ENCODE measurements at places on chromosomes 11 and 22.

DNA sequence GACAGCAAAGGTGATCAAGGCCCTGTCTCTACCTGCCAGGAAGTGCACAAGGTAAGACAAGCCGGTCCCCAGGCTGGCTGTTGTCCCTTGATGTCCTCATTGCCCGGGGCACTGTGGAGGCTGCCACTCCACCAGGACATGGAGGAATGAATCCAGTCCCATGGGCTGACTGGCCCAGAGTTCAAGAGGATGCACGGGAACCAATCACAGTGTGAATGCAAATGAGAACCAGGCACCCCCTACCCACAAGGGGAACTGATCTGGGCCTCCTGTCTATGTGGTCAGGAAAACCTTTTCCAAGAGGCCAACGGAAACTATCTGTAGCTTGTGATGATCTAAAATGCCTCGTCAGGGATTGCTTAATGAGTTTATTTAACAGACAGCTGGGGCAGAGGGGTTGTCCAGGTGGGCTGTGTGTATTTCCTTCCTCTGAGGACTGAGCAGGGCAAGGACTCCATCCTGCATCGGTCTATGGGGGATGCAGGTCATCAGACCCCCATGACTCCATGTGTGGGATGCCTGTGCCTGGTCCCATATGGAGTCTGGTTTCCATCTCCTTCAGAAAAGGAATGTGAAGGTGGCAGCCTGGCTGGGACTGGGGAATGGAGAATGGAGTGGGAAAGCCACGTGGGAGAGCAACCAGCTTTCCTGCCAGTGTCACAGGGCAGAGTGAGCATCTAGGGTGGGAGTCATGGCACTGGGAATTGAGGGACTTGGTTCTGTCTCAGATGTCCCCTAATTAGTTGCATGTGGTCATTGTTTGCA is 60.5 kb downstream of the CD82 start:
- DNase-seq, result no peak

DNA sequence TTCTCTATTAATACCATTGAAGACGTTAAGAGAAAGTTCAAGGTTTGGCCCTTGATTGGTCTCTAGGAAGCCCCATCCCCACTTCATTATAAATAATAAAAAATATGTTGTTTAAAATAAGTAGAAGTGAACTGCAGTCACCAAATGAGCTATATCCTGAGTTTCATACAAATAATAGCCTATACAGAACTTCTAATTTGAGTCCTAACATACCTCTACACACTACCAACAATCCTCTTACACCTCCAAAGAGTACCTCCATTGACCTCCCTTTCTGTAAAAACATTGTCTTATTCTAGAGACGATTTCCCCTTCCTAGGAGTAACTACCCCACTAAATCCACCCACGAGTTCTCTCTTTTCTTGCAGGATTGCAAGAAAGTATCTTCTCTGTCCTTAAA is 7.2 kb upstream of the HBD start:
- no peak for DNase-seq

GRCh38 chr11:111308140-111308539 is 9.8 kb downstream of the POU2AF3 start:
- DNase-seq, result no peak

DNA sequence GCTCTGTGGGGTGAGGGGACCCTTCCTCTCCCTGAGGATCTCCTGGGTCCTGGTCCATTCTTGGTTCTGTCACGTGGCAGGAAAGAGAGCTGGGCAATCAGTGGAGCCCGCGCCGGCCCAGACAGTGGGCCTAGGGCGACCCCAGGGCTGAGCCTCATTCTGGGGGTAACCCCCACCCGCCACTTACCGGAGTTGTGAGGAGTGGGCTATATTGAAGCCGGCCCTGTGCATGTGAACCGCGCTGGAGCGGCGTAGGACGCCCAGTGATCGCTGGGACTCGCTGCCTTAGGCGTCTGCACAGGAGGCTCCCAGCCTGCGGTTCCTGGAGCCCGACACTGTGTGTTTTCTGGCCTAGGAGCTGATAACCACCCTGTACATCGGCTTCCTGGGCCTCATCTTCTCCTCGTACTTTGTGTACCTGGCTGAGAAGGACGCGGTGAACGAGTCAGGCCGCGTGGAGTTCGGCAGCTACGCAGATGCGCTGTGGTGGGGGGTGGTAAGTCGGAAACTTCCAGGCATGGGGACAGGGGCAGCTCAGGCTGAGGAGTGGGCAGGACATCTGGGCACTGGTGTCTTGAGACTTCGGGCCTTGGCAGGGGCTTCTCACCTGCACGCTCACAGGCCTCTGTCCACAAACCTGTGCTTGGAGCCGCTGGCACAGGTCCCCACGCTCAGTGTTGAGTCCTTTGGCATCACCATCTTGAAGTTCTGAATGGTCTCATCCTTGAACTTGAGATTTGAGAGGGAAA is 127.1 kb downstream of the KCNQ1OT1 start:
- DNase-seq, result no peak

GRCh38 chr11:130666781-130667251 is 218.4 kb downstream of the ADAMTS15 start:
- no peak for DNase-seq

DNA sequence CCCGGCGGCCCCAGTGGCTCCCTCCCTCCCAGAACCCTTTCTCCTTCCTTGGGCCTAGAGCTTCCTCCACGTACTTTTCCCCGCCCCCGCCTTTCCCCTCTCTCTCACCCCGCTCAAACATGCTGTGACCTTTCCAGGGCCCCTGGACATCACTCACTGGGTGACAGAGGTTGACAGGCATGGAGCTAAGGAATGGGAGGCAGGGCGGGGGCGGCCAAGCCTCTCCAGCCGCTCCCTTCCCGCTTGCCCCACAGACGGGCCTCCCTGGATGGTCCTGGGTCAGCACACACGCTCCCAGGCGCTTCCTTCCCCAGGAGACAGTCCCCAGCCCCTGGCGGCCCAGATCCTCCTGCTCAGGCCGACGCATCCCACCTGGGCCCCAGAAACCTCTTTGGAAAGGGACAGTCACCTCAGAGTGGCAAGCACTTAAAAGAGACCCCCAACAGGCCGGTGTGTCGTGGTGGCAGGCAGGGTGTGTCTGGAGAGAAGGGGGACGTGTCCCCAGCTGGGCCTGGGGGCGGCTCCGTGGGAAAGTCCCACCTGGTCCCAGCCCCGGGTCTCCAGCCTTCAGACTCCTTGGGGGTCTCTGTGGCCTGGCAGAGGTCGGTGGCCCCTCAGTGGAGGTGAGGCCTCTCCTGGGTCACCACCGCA is 8.8 kb downstream of the H19 start:
- no peak for DNase-seq

GRCh38 chr22:20652130-20652529 is 121.8 kb upstream of the SERPIND1 start:
- DNase-seq, result no peak

- DNase-seq, result no peak
These were observed 540.9 kb downstream of the RAB38 start for GRCh38 chr11:87634331-87634730.

GRCh38 chr11:92527467-92527866 is 302.8 kb downstream of the FAT3 start:
- no peak for DNase-seq

DNA sequence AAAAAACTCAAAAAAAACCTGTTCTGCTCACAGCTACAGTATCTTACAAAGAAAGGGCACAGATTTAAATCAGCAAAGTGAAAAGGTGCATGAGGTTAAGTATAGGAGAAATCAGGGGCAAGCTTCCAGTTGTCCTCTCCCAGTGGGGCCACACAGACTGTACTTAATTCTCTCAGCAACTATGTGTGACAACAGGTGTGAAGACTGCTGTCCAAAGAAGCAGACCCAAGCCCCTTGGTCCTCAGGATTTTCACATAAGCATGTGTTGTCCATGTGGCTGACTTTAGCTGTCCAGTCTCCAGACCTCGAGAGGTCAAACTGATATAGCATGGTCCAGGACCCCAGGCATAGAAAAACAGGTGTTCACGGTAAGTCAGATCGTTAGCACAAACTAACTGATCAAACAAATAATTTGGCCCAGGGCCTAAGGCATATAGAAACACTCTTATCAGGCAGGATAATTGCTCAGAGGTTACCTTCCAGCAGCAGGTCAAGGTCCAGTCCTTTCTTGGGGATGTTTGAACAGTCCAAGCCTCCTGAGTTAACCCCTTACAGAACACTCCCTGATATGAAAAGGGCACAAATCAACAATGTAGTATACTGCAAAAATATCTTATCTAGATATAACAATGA is 21.1 kb upstream of the CSTF3 start:
- DNase-seq, result no peak

DNA sequence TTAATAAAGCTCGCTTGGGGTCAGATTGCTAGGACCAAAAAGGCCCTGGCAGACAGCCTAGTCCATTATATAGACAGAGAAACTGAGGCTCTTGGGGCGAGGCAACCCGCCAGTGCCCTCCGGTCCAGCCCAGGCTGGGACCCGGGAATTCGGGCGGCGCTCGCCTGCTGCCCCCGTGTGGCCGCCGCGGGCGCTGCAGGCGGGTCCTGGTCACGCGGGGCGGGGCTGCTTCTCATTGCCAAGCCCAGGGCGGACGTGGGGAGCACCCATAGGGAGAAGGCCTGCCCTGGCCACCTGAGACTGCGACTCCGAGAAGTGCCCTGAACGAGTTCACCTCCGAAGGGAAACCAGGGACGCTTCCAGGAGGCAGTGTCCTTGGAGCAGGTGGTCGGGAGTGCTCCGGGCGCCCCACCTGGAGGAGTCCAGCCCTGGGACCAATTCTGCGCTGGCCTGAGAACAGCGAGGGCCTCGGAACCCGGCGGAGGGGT is 36.0 kb upstream of the CSNK1E start:
- no peak for DNase-seq
